ENCODE measurements at places on chromosomes 6 and 20. TPM values are rescaled to one million over a fixed set of nuclear protein-coding genes. Genes with fewer than 3 reads are reported as not detected.

DNA sequence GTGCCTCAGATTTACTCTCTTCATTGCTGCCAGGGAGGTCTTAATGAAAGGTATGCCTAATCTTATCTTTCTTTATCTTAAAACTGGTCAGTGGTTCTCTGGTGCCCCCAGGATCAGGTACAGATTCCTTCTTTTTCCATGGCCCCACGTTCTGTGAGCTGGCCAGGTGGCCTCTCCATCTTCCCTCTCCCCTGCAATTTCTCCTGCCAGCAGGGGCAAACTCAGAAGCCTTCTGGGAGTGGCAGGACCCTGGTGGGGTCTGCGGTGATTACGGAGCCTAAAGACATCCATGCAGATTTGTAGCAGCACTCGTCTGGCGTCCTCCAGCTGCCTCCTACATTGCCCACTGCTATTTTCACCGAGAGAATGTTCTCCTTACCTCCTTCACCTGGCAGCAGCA lies 95.8 kb downstream of the CCDC170 start:
- no peak for DNase-seq

- no peak for DNase-seq
Observed at GRCh38 chr6:104159045-104159618, 700.6 kb downstream of the HACE1 start.

DNA sequence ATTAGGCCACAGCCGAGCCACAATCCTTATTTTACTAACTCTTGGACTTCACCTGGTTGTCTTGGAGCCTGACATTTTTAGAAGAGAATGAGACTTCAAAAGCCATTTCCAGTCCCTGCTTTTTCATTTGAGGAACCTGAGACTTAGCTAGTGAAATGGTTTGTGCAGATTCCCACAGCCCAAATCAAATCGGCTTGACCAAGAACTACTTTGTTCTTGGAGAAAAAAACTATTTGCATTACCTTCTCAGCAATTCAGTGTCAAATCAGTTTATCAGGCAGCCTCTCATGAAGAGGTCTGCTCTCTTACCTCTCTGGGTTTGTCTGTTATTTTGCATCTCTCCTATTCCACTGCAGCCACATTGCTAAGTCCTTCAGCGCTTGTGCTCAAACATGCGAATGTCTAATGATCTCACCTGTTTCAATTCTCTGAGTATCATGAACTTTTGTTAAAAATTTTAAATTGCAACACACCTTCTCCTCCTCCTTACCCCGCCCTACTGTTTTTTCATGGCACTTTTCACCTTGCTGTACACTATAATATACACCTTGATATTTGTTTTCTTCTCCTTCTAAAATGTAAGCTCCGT lies 573 bp upstream of the IFNGR1 start:
- DNase-seq = no peak

The STMND1 gene
- not detected for total RNA-seq

The DACT2 gene
- total RNA-seq = not detected

GRCh38 chr6:23879816-23880215 lies 246.2 kb upstream of the NRSN1 start:
- DNase-seq = no peak

GRCh38 chr20:48535556-48535955 lies 292.2 kb downstream of the PREX1 start:
- DNase-seq = no peak

The UBE3D gene
- 3.8 TPM for total RNA-seq

DNA sequence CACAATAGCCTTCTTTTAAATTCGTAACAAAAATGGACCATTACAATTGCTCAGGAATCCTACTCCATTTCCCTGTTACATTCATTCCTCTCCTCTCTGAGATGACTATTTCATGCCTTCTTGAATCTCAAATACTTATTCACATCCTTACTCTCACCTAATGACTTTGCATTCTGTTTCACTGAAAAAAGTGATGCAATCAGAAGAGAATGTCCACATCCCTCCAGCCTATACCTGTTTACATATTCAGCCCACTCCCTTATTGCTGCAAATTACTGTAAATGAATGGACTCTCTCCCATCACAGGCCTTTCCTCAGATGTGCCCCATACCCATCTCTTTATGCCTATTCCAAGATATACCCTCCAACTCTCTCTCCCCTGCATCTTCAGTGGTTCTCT lies 8.6 kb downstream of the TAAR1 start:
- no peak for DNase-seq

GRCh38 chr6:121032268-121033006 lies 301.8 kb downstream of the TBC1D32 start:
- no peak for DNase-seq

The TNXB gene
- not detected for total RNA-seq

The PI3 gene
- total RNA-seq = not detected

The CLIC5 gene
- not detected for total RNA-seq

- DNase-seq = no peak
Observed at GRCh38 chr20:47359530-47360296, 3.2 kb upstream of the ZMYND8 start.

GRCh38 chr6:155067956-155068615 lies 73.0 kb downstream of the TIAM2 start:
- DNase-seq = no peak

- DNase-seq = no peak
Observed at GRCh38 chr6:24396824-24397223, 5.9 kb upstream of the MRS2 start.

DNA sequence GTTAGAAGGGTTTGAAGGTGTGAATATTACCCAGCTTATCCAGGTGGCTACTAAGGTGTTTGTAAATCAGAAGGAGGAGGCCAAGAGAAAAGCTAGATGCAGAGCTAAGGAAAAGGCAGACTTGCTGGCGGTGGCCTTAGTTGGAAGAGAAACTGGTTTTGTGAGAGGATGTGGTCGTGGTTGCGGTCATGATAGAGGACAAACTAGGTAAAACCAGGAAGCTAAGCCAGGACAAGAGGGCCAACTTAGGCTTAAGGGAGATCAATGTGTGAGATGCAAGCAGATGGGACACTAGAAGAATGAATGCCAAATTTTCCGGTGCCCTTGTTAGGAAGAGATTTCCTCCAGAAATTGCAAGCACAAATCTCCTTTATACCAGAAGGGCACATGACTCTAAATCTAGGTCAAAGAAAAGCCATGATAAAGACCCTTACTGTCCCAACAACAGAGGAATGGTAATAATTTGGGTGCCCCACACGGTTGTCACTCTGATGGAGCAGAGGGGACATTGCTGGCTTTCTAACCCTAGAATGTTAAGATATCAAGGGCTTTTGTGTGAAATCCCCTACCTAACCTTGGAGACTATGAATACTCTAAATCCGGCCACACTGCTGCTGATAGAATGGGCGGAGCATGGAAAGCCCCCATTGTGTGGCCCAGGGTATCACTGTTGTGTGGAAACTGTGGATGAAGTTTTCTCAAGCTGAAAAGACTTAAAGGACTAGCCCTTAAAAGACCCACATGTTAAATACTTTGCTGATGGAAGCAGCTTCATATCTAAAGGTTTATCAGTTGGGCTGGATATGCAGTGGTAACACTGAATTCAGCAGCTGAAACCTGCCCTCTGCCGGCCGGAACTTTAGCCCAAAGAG lies 7.8 kb downstream of the IL22RA2 start:
- DNase-seq = peak; percentile 48

DNA sequence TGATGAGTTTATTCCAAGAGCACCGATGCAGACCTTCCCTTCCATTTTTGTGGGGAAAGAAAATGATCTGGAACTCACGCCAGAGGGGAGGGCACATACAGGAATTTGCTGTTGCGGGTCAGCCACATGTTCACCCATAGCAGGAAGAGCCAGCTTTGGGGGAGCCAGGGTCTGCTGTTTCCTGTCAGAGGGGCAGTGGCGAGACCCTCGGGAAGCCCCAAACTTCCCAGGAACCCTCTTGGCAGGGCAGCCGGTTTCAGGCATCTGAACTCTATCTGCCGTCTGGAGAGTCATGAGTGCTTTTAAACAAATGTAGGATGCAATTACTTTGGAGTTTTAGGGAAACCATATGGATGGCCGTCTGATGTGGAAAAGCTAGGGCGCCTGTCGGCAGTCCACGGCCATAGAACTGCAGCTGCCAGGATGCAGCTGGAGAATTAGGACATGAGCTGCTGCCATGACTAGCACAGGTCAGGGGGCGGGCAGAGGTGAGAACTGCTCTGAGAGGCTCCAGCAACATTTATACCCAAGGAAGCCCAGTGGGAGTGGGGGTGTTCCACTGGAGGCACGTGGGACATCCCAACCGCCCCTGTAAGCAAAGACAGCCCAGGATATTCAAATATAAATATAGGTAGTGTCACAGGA lies 14.8 kb upstream of the SERPINB9 start:
- DNase-seq = no peak
